ENCODE measurements at places on chromosomes 16 and 17.

- no peak for DNase-seq
Measured at GRCh38 chr17:14305785-14306496, 5.1 kb downstream of the HS3ST3B1 start.

DNA sequence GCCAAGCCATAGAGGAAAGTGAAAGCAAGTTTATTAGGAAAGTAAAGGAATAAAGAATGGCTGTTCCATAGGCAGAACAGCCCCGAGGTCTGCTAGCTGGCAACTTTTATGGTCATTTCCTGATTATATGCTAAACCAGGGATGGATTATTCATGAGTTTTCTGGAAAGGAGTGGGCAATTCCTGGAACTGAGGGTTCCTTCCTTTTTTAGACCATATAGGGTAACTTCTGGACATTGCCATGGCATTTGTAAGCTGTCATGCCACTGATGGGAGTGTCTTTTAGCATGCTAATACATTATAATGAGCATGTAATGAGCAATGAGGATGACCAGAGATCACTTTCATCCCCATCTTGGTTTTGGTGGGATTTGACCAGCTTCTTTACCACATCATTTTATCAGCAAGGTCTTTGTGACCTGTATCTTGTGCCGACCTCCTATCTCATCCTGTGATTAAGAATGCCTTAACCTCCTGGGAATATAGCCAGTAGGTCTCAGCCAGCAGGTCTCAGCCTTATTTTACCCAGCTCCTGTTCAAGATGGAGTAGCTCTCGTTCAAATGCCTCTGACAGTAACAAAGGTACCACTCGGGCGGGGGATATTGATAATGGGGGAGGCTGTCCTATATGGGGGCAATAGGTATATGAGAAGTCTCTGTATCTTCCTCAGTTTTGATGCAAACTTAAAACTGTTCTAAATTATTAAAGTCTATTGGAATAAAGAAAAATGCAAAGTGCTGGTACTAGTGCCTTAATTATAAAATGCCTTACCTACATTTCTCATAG is 38.9 kb upstream of the HELZ start:
- DNase-seq, result no peak

DNA sequence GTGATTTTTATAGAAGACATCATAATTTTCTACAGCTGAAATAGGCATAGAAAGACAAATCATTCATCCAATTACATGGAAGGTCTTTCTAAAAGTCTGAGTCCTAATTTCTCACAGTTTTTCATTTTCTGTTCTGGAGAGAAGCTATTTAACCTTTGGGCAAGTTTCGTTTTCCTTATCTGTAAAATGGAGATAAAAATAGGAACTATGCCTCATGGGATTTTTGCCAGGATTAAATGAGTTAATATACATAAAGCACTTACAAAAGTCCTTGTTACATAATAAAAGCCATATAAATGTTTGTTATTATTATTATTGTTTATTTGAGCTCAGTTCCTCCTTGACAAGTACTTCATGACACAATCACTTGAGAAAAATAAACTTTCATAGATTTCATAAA is 121.4 kb downstream of the SKAP1 start:
- no peak for DNase-seq

GRCh38 chr17:45750779-45751440 is 33.2 kb upstream of the CRHR1 start:
- DNase-seq, result no peak

- no peak for DNase-seq
Measured at GRCh38 chr16:55091213-55091870, 160.7 kb downstream of the IRX5 start.

DNA sequence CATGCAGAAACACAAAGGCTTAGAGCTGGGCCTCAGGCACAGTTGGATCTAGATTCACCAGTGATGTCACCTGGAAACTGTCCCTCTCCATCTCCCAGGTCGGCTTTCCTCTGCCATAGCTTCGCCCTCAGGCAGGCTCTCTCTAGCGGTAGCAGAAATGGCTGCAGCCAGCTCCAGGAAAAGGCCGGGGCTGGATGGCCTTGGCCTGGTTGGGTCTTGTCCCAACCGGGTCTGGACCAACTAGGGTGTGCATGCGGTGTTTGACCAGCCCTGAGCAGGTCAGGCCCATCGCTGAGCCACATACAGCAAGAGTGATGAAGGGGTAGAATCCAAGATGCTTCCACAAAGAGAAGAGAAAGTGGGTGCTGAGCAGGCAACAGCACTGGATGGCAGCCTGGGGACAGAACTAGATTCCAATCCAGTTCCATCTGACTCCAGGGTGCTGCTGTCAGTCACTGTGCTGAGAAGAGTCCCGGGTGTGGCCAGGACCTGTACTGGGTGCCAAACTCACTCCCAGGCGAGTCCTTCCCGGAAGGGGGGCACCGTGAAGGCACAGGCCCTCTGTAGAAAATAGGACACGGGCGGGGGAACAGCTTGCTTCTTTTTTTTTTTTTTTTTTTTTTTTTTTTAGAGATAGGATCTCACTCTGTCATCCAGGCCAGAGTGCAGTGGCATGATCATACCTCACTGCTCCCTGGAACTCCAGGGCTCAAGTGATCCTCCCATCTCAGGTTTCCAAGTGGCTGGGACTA is 51.8 kb downstream of the SOCS3 start:
- DNase-seq, result no peak

All from stimulated activated CD8-positive, alpha-beta memory T cell treated with anti-CD3 and anti-CD28 coated beads, Interleukin-15, amount 100 ng/mL, for 48 hours (primary cell).